ENCODE measurements at places on chromosomes 1 and 21.

- DNase-seq = no peak
These were observed 238.1 kb downstream of the VAV3 start for GRCh38 chr1:107726860-107727259.

DNA sequence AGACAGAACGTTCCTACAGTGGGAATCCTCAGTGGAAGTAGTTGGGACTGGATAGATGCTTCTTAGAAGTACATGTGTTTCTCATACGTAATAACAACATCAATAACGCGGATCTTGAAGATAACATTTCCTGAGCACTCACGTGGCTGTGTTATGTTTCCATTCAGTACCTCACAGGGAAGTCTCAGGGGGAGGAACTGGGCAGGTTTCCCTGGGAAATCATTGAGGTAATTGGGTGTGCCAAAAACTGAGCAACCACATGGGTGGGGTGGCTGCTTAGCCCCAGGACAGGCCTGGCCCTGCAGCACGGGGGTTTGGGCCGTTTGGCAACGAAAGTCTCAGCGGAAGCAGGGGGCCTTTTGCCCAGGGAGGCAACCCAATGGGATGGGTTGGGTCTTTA is 133.8 kb downstream of the ZSCAN20 start:
- no peak for DNase-seq

DNA sequence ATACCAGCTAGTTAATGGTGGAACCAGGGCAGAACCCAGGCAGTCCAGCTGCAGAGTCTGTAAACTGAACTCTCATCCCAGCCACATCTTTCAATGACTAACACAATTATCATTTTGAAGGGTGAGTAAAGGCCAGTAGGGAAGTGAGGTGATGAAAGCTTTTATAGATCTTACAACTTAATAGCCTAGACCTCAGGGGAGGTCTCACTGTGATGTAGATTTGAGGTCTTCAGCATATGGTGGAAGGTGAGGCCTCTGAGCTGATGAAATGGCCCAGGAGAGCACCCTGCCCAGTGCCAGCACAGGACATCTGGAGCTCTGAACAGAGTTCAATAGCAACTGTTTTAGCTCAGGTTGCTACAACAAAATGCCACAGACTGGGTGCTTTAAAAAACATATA is 44.8 kb upstream of the POU2F1 start:
- no peak for DNase-seq

DNA sequence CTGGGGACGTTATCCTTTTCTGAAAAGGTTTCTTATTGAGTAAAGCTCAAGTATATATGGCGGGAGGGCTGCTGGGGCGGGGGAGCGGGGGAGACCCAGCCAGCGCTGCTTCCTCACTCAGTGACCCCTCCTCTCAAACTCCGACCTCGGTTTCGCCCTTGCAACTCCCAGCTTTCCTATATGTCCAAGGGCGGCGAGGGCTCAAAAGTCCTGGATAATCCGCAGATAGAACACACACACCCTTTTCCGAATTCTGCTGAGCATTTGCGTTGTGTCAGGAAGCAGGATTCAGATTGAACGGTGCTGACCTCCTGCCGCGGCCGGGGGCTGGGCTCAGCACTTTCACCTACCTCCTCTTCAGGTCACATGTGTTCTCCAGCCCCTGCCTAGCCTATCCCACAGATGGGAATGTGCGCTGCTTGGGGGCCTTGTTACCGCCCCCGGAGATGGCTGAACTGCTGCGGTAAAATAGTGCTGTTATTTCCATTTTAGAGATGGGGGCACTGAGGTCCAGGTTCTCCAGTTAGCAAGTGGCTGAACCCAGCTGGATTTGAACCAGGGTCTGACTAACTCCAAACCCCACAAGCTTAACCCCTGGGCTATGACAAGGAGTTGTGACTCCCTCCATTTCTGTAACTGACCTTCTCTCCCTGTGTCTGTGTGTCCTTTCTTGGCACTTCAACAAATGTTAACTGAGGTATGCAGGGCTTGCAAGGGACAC is 795 bp upstream of the AHDC1 start:
- no peak for DNase-seq

- DNase-seq = no peak
These were observed 26.7 kb downstream of the RC3H1 start for GRCh38 chr1:173995475-173995874.
